Dorsolateral prefrontal cortex (tissue), 122 donors: ENCODE measurements at places on chromosomes 13 and 19. TPM values are rescaled to one million over a fixed set of nuclear protein-coding genes. Genes with fewer than 3 reads are reported as not detected.

Gene C19orf12
- total RNA-seq: 63.4 TPM

- DNase-seq: peak; percentile 41
Measured at GRCh38 chr13:33204130-33204927, 81.2 kb downstream of the STARD13 start.

Gene CEACAM6
- total RNA-seq: not detected

GRCh38 chr19:54248016-54248601 is 5.5 kb upstream of the LILRA6 start:
- DNase-seq: no peak

DNA sequence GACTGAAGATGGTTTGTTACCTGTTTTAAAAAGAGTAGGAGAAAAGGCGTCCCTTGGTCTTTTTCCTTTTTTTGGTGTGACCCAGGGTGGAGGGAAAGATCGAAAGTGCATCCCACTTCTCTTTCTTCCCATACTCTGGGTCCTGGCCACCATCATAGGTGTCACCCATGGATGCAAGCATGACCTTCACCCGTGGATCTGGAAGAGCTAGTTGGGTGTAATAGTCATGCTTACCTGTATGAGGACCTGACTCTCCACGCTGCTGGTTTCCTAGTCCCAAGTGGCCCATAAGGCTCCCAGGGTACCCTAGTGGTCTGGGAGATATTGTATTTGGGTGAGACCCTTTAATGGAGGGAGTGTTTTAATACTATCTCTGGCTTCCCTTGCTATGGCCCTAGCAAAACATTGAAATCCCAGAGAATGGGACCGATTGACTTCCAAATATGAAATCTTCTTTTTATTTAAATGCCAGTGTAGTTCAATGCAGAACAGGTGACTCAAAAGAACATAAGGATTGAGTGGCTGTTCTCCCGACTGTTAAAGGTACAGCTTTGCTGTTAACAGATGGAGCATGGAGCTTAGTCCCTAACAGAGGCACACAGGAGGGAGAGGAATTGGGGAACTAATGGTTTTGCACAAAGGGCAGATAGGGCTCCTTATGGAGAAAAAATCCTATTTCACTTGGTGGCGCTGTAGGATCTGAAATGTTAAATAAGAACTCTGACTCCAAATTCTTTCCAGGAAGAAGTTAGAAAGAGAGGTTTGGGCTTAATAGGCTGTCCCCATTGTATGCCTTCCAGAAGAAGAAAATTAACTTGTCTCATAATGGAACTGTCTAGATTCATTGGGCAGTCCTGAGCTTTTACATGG is 7.0 kb upstream of the ZNF550 start:
- no peak for DNase-seq

Gene ZNF302
- 45.8 TPM for total RNA-seq

Gene FFAR3
- 1.2 TPM for total RNA-seq

Gene PSG6
- not detected for total RNA-seq

- DNase-seq: no peak
Measured at GRCh38 chr19:32872391-32872790, 2.8 kb upstream of the SLC7A9 start.

DNA sequence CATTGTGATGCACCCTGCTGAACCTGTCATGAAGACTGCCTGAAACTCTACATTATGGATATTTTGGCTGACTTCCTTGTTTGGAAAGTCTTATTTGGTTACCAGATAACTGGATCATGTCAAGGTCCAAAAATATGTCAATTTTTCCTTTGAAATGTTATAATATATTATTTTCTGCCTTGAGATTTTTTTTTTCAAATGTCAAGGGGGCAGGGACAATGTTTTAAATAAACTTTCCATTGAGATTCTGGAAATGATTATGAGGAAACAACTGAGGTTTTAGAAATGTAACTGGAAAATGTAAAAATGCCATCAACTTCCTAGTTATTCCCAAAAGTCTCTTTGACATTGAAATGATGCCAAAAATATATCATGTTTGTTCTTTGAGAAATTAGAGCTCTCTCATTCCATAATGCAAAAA is 117.0 kb downstream of the RFC3 start:
- DNase-seq: no peak

- no peak for DNase-seq
Measured at GRCh38 chr13:30156826-30157615, 150.3 kb downstream of the KATNAL1 start.

Gene CYP4F8
- total RNA-seq: 0.13 TPM

Gene DCLK1
- total RNA-seq: 289 TPM

DNA sequence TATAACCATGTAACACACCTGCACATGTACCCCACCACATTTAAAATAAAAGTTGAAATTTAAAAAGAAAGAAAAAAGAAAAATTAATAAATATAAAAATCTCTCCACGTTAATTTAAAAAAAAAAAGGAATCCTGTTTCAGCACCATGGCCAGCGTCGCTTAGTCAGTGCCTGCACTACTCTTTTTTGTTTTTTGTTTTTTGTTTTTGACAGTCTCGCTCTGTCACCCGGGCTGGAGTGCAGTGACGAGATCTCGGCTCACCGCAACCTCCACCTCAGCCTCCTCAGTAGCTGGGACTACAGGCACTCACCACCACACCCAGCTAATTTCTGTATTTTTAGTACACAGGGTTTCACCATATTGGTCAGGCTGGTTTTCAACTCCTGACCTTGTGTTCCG is 835.9 kb downstream of the UQCRFS1 start:
- no peak for DNase-seq

Gene SBK2
- not detected for total RNA-seq

GRCh38 chr13:30463787-30464495 is 1.8 kb downstream of the HMGB1 start:
- peak; percentile 72 for DNase-seq

- DNase-seq: no peak
Measured at GRCh38 chr19:49712397-49712859, 21.5 kb downstream of the CPT1C start.

Gene MEX3D
- 19.5 TPM for total RNA-seq

Gene ACTMAP
- 4.1 TPM for total RNA-seq

Gene ADGRE3
- not detected for total RNA-seq

GRCh38 chr13:99280166-99280565 is 22.0 kb upstream of the GPR18 start:
- DNase-seq: no peak

DNA sequence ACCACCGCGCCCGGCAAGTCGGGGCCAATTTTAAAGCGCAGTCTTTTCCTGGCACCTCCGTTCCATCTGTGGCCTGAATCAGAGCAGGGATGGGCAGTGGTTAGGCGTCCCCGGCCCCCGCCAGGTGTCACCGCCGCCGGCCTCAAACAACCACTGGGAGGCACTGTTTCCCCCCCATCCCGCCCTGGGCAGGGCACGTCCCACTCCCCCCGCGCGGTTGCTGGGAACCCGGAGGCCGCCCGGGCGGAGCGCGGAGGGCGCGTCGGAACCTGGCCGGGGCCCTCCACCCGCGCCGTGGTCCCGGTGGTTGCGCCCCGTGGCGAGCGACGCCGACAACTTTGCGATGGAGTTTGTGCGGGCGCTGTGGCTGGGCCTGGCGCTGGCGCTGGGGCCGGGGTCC is at the start of gene GRIN3B:
Gene GRIN3B, plus strand, starts transcription at position 325 of the 400 bp plus-strand sequence. Its CDS starts 19 bp downstream, at position 344.
- no peak for DNase-seq

Gene ZNF17
- 33.1 TPM for total RNA-seq

DNA sequence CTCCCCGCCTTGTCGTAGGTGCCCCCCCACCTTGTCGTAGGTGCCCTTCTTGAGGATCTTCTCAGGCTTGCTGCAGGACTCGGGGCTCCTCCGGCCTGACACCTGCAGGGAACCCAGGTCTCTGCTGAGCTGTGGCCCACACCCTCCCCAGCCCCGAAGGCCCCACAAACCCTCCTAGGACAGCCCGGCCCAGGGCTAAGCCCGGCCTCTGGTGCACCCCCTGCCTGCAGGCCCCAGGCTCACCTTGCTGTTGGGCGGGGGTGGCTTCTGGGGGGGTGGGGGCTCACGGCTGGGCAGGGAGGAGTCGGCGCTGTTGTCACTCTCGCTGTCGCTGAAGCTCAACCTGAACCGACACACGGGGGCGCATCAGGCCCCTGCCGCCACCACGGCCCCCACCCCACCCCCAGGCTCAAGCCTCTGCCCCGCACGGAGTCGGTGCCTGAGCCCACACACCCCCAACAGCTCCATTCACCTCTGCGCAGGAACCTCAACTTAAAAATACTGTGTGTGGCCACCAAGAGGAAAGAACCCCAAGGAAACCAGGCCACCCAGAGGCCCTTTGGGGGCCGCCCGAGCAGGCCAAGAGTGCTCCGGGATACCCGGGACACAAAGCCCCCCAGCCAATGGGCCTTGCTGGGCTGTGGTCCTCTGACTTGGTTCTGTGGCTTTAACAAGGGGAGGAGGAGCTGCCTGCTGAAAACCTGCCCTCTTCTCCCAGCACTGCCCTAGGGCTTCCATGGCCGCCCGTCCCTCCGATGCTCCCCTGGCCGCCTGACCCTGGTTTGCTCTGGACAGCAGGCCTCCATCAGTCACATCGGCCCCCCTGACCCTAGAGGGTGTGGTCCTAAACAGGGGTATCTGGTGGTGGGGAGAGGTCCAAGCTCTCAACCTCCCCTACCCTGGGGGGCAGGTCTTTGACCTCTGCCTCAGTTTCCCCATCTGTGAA is 65.8 kb downstream of the MLLT1 start:
- no peak for DNase-seq

DNA sequence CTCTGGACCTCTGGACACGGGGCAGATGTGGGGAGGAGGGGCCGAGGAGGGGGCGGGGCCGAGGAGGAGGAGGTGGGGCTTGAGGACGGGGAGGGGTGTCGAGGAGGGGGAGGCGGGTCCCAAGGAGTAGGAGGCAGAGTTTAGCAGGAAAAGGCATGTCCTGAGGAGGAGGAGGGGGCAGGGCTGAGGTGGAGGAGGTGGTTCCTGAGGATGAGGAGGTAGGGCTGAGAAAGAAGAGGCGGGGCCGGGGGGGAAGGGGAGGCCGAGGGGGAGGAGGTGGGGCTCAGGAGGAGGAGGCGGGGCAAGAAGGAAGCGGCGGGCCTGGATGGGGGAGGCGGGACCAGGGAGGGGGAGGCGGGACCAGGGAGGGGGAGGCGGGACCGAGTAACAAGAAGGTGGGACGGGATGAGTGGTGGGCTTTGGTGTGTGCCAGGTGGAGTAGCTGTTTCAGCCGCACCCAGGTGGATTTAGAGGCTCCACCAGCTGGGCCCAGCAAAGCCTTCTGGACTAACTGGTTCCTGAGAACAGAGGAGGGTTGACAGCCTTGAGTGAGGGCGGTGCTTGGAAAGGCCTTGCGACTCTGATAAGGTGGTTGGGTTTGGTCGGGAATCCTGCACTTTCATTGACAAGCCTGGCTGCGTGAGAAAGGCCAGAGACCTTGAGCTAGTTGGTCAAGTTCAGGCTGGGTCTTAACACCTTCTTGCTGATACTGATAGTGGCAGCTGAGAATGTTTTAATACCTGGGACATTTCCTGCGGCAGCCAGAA is 7.7 kb downstream of the TECR start:
- no peak for DNase-seq

Gene CDX2
- total RNA-seq: not detected

GRCh38 chr13:20684546-20684945 is 19.0 kb upstream of the IL17D start:
- no peak for DNase-seq

DNA sequence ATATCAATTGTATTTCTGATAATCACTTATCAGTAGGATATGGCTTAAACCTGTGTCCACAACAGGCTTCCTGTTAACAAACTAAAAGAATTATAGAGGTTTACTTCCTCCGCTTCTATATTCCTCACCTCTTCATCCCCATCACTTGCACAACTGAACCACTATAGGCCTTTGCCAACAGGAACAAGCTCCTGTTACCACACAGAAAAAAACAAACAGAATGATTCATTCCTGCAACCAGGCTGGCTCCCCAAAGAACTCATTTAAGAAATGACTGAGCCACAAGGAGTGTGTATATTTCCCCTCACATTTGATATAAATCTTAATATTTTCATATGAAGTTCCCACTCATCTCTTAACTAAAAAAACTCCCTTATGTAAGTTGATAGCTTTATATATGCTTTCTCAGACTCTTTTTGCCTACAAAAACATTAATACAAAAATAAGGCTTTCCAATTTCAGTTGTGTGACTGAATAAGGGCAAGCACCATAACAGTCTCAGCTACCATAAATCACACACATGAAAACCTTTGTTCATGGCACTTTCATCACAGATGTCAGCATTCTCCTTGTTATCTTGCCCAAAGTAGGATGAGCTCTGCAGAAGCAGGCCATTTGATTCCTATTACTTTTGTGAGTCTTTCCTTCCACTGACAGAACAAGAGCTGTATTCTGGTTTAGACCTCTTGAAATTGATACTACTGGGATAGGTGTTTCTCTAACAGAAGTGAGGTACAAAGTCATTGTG is 366.8 kb downstream of the SLITRK1 start:
- no peak for DNase-seq

Gene NLRP5
- not detected for total RNA-seq

DNA sequence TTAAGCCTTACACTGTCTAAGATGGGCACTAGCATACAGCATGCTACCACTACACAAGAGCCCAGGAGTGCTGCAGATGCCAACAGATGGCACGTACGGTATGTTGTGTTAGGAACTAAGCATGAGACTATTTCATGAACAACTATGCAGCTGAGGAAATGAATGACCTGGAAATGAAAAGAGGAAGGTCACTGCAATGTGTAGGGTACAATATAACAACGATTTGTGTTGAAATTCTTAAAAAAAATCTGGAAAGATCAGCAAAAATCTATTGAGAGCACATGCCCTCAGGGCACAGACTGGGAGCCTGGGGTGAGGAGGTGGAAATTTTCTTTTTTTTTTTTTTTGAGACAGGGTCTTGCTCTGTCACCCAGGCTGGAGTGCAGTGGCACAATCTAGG is 14.4 kb downstream of the HAUS8 start:
- DNase-seq: no peak

- DNase-seq: no peak
Measured at GRCh38 chr19:11577451-11578257, at the start of gene ACP5. ACP5 (minus strand) TSS chr19:11577645; CDS start chr19:11577317, 328 bp downstream.

GRCh38 chr13:101452519-101453485 is at the start of gene ITGBL1:
ITGBL1 (plus strand) TSS chr13:101452675; CDS start chr13:101452834, 159 bp downstream.
- peak; percentile 41 for DNase-seq

GRCh38 chr19:36081385-36081784 is 26.7 kb downstream of the WDR62 start:
- peak; percentile 86 for DNase-seq

Gene ICAM1
- total RNA-seq: 8.3 TPM

- no peak for DNase-seq
Measured at GRCh38 chr19:28026636-28027035, 1186.3 kb downstream of the UQCRFS1 start.

DNA sequence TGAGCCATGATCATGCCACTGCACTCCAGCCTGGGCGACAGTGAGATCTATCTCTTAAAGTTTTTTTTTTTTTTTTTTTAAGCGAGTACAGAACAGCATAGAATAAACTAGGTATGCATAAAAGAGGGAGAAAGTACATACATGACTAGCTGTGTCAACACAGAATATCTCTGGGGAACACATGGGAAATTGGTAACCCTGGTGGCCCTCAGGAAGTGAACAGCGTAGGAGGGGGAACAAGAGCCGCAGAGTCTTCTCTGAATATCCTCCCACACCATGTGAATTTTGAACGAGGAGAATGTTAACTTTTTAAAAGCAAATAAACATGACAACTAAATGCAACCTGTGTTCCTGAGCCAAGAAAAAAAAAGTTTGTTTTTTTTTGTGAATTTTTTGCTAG is 15.2 kb downstream of the PHLDB3 start:
- no peak for DNase-seq

Gene C19orf85
- not detected for total RNA-seq
